ENCODE measurements at places on chromosomes 1 and 21.

DNA sequence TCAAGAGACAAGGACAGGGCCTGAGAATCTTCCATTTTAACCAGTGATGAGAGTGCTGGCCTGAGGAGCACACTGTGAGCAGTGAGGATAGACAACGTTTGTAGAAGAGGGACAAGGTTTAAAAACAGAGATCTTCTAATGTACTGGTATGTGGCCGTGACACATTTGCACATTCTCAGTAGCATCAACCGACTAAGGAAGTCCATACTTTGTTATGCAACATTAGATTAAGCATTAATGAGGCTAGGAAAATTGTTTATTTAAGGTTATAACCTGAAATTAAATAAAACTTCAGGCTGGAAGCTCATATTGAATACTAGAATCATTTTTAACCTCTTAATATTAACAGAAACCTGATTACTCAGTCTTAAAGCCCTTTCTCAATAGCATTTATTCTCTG is 99.0 kb downstream of the SLC45A1 start:
- DNase-seq, result no peak

DNA sequence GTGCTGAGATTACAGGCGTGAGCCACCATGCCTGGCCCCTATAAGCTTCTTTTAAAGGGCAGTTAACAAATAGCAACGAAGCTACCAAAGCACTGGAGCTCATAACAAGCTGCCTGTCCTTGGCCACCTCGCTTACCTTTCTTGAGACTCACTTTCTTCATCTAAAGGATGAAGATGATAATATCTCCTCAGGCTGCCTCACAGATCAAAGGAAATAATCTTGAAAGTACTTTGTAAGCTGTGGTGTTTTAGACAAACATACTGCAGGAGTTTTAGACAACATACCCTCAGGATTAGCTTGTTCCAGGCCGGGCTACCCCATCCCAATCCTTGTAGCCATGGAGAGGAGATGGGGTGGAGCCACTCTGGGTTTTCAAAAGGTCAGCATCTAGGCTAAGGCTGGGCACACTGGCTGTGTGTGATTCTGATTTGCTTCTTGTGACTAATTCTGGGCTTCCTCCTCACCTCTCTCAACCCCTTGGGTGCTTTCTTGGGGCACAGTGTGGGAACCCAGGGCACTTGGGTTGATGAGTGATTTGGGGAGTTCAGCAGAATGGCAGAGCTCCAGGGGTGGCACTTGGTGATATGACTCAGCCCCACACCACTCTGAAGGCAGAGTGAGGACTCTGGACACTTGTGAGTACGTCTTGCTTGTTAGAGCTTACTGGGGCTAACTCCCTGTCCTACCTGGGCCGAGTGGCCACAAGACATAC is 5.2 kb downstream of the GPR25 start:
- DNase-seq, result no peak

GRCh38 chr1:53951697-53952096 is 5.5 kb downstream of the LRRC42 start:
- no peak for DNase-seq

- no peak for DNase-seq
These were observed 24.1 kb downstream of the EIF4G3 start for GRCh38 chr1:21152423-21153100.

DNA sequence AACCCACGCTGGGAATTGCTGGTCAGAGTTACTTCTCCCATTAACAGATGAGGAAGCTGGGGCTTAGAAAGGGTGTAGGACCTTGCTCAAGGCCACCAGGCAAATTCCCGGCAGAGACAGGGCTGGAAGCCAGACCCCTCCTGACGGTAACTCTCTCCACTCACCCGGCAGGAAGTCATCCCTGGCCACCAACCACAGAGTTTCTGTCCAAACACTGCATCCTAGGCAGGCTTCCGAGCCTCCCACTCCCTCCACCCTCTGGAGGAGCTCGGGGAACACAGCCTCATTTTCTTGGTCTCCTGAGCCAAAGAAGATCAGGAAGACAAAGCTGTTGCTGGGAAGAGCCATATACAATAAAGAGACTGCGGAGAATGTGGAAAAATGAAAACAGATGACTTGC is 25.0 kb upstream of the ZNF436 start:
- no peak for DNase-seq

DNA sequence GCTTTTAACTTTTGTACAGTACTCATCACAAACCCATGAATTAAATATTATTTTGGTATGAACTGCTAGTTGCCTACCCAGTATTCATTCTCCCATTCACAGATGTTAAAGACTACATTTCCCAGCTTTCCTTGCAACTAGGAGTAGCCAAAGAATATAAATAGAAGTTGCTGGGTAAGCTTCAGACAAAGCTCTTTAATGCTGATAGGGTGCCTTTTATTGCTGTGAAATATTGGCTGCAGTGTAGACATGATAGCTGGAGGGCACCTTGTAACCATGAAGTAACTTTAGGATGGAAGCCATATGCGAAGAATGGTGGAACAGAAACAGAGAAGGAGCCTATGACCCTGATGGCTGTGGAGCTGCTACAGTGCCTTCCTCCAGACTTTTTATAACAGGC is 16.7 kb downstream of the JUN start:
- DNase-seq, result no peak

- no peak for DNase-seq
These were observed 36.2 kb downstream of the UTP25 start for GRCh38 chr1:209863766-209864485.

DNA sequence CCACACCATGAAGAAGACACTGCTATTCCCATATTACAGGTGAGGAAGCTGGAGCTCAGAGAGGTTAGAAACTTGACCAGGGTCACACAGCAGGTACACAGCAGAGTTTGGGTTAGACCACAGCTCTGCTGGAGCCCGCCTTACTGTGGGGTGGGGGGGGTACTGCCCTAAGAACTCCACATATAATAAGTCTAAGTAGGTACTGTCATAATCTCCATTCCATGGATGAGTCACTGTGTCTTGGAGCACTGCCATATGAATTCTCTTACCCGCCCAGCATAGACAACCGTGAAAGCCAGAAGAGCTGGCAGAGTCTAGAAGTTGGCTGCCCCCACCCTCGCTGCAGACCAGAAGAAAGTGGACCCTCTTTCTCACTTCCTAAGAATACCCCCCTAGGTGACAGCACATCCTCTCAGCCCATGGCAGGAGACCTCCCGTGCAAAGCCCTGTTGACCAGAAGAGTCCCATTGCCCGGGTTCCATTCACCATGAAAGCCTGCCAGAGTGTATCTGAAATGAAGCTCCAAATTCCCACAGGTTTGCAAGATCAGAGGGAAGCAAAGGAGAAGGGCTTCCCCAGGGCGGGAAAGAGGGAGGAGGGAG is 5.2 kb upstream of the PLA2G2D start:
- no peak for DNase-seq

- DNase-seq, result peak; percentile 31
These were observed 44.4 kb downstream of the PTPN14 start for GRCh38 chr1:214506972-214507431.

DNA sequence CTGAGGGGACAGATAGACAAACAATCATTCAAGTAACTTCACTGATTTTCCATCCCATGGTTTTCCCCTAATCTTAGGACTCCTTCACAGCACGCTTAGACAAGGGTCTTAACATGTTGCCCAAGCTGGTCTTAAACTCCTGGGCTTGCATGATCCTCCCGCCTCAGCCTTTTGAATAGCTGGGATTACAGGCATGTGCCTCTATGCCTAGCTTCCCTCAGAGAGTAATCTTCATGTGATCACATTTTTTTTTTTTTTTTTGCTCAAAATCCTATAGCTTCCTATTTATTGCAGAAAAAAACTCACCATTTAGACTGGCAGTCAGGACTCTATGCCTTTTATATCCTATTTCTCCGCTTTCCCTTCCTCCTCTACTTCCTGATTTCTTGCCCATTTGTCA is 90.4 kb upstream of the DPH5 start:
- no peak for DNase-seq

DNA sequence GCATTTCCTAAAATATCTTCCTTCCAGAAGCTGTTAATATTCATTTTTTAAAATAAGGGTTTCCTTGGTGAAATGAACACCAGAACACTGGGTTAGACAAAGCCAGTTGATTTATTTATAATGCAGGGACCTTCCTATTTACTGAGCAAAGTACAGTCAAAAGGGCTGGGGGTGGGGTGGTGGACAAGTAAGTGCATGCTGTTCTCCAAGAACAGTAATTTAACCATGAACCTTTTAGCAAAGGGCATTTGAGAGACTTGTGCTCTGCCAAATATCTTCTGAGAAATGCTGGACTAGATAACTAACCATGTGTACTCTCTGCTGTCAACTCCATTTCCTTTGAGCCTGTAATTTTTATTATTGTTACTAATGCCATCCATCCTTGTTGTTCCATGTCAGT is 100.2 kb downstream of the OMA1 start:
- no peak for DNase-seq

DNA sequence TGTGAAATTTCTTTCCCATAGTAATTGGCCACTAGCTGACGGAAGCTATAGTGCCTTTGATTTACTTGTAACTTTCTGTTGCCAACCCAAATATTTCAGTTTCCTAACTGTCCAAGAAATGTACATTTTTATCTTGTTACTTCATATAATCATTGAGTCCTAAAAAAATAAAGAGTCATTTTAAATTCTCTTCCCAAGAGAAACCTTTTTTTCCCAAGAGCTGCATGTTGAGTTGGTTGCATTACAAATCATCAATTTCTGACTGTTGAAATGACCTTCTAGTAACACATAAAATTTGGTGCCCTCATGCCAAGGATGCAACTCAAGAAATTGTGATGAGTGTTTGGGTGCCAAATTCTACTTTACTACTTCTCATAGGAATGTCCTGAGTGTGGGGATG is 61.0 kb downstream of the HMCN1 start:
- no peak for DNase-seq
